Neural crest cell (in vitro differentiated cells): ENCODE measurements at places on chromosomes 2 and 18. TPM values are rescaled to one million over a fixed set of nuclear protein-coding genes. Genes with fewer than 3 reads are reported as not detected.

Gene KIF1A
- 90.9 and 91.3 TPM in 2 replicates for total RNA-seq

Gene HJURP
- total RNA-seq: 62.3 and 63.6 TPM in 2 replicates

Gene EGR4
- not detected in 2 replicates for total RNA-seq

Gene SPIRE1
- total RNA-seq: 34.9 and 40.5 TPM in 2 replicates

Gene ZBTB14
- total RNA-seq: 21.9 and 22.4 TPM in 2 replicates

Gene MATN3
- total RNA-seq: 1.3 and 1.9 TPM in 2 replicates

Gene STEAP3
- total RNA-seq: 0.73 and 0.77 TPM in 2 replicates

Gene LRATD1
- total RNA-seq: 3.0 and 3.6 TPM in 2 replicates

Gene CTAGE1
- not detected in 2 replicates for total RNA-seq

Gene DLGAP1
- total RNA-seq: 11.5 and 11.7 TPM in 2 replicates

Gene TTC21B
- total RNA-seq: 33.0 and 38.4 TPM in 2 replicates

Gene ANKRD23
- total RNA-seq: 9.3 and 11.4 TPM in 2 replicates

Gene APOB
- 0.07 and 0.09 TPM in 2 replicates for total RNA-seq

Gene OSR1
- 0.33 and 0.45 TPM in 2 replicates for total RNA-seq

Gene CGREF1
- total RNA-seq: 1.3 and 2.1 TPM in 2 replicates

Gene DSG1
- total RNA-seq: not detected in 2 replicates

Gene TRABD2A
- 0.84 TPM in 2 replicates for total RNA-seq

Gene OR6B2
- not detected in 2 replicates for total RNA-seq

Gene ELOA2
- total RNA-seq: not detected in 2 replicates

Gene GAREM2
- total RNA-seq: 21.3 and 21.8 TPM in 2 replicates

Gene PROM2
- total RNA-seq: 1.8 and 2.7 TPM in 2 replicates

Gene LOXL3
- 28.3 and 30.2 TPM in 2 replicates for total RNA-seq
